ENCODE measurements at places on chromosomes 6 and 20.

- no peak for DNase-seq
Measured at GRCh38 chr6:154298297-154298696, 58.3 kb downstream of the IPCEF1 start.

GRCh38 chr6:47221565-47221964, 88.1 kb downstream of the TNFRSF21 start:
- DNase-seq, result no peak

- DNase-seq, result no peak
Measured at GRCh38 chr6:118787724-118788423, 106.1 kb upstream of the ASF1A start.

DNA sequence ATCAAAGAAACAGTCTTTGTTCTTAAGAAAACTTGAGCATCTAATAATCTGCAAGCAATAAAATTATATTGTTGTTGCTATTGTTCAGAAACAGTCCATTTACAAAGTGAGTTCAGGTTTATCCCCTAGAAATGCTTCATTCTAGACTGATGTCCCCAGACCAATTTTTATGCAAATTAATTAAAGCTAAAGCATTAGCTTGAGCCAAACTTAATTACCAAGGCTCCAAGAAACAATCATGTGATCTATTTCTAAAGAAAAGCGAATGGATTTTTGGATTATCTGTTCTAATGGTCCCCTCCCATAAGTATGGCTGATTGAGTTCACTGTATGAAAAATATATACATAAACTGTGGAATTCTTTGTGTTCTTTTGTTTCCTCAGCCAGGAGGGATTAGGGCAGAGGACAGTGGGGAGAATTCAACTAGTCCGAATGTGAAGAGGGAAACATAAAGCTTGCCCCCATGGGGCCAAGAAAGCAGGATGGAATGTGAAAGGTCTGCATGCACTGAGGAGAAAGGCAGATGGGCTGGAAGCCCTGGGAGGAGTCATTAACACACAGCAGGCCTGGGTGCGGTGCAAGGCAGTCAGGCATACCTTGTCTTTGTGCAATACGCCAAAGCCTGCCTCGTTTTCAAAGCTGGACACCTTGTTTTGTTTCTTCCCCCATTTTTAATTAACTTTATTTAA, 597.1 kb downstream of the KIF16B start:
- no peak for DNase-seq

DNA sequence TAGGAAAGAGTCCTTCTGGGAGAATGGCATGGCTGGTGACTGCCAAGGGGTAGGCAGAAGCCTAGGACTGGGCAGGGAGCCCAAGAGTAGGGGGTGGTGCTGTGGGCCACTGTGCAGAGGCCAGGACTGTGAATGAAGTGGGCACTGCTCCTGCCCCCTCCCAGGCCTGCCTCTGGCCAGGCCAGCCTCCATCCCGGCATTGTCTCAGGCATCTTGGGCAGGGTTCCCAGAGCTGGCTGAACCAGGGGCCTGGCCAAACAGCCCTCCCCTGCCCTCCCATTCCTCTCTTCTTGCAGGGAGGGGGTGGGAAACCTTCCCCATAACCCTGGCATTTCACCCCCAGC, 81.6 kb downstream of the MRPL14 start:
- no peak for DNase-seq

DNA sequence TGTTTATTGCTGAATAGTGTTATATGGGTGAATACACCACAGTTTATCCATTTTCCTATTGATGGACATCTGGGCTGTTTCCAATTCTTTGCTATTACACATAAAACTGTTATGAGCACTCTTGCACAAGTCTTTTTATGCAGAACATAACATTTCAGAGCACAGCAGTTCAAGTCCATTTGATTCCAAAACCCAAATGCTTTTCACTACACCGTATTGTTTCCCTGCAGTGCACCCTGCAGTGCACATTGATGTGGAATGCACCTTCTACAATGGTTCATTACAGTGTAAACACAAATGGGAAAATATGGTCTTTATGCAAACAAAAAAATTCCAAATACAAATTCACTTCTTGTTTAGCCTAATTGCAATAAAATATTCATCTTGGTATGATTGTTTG, 3.6 kb upstream of the SLC2A12 start:
- no peak for DNase-seq

- no peak for DNase-seq
Measured at GRCh38 chr6:89500611-89501010, 67.7 kb downstream of the ANKRD6 start.

GRCh38 chr6:19836799-19837510, at the start of gene ID4:
Gene ID4, plus strand, starts transcription at chr6:19837370. Its CDS starts 385 bp downstream, at chr6:19837755.
- DNase-seq, result no peak

Measured in stimulated activated CD4-positive, alpha-beta T cell treated with anti-CD3 and anti-CD28 coated beads, Interleukin-12 subunit alpha, Interleukin-12 subunit beta, amount 100 ng/mL, for 48 hours (primary cell).